ENCODE measurements at places on chromosomes 3 and 15. TPM values are rescaled to one million over a fixed set of nuclear protein-coding genes. Genes with fewer than 3 reads are reported as not detected.

LAMB2 gene
- 1,096 TPM for total RNA-seq

OCA2 gene
- 3.3 TPM for total RNA-seq

HESX1 gene
- total RNA-seq: 1.7 TPM

CLSTN2 gene
- total RNA-seq: 63.7 TPM

GPR149 gene
- not detected for total RNA-seq

- H3K27me3 ChIP-seq: no peaks in the 10 kb centered on the region
- no peaks in the 10 kb centered on the region for H3K36me3 ChIP-seq
- H3K4me3 ChIP-seq: peak overlapping the region; percentile 78
- no peak for DNase-seq
- H3K27ac ChIP-seq: peak overlapping the region; percentile 80
- H3K4me1 ChIP-seq: peaks cover 26% of the 10 kb centered on the region
These were observed 1.3 kb downstream of the DENND4A start for GRCh38 chr15:65790694-65791334.

DNA sequence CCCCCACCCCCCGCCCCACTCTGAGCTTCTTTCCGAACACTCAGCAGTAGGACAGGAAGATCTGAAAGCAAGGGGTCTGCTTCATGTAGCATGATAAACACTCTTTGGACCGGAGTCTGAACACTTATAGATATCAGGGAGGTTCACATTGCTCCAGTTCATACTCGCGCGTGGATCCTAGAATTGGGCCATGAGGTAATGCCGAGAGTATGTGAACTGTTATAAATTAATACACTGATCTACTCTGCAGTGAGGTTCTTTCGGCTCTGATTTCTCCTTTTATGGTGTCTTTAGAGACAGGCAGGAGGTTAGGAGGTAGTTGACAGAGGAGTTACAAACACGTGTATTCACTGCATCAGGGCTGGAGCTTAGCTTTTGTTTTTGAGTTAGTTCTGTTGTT, 223.0 kb downstream of the THSD4 start:
- peaks cover 15% of the 10 kb centered on the region for H3K4me1 ChIP-seq
- DNase-seq: no peak
- no peaks in the 10 kb centered on the region for H3K27me3 ChIP-seq

DNA sequence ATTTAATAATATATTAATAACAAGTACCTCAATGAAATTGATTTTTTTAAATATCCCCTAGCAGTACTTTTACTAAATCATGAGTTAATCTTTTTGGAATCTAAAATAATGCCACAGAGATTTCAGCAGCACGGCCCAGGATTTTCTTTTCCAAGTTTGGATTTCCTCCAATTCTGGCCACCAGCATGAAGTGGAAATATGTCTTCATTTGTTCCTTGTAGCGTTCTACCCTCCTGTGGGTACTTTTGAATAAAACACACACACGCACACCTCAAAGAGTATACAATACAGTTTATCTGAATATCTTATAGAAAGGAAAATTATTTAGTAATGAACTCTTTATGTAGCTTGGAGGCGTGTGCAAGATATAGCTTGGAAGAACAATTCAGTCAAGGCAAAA, 125.1 kb upstream of the STT3B start:
- no peak overlapping the region for H3K27ac ChIP-seq
- peaks cover 42% of the 10 kb centered on the region for H3K4me1 ChIP-seq
- no peaks in the 10 kb centered on the region for H3K36me3 ChIP-seq
- H3K27me3 ChIP-seq: no peaks in the 10 kb centered on the region
- H3K4me3 ChIP-seq: no peak overlapping the region

- H3K27ac ChIP-seq: peak overlapping the region; percentile 92
- DNase-seq: no peak
- H3K4me1 ChIP-seq: peaks cover 30% of the 10 kb centered on the region
These were observed 360.8 kb upstream of the PROK2 start for GRCh38 chr3:72145506-72146380.

DNA sequence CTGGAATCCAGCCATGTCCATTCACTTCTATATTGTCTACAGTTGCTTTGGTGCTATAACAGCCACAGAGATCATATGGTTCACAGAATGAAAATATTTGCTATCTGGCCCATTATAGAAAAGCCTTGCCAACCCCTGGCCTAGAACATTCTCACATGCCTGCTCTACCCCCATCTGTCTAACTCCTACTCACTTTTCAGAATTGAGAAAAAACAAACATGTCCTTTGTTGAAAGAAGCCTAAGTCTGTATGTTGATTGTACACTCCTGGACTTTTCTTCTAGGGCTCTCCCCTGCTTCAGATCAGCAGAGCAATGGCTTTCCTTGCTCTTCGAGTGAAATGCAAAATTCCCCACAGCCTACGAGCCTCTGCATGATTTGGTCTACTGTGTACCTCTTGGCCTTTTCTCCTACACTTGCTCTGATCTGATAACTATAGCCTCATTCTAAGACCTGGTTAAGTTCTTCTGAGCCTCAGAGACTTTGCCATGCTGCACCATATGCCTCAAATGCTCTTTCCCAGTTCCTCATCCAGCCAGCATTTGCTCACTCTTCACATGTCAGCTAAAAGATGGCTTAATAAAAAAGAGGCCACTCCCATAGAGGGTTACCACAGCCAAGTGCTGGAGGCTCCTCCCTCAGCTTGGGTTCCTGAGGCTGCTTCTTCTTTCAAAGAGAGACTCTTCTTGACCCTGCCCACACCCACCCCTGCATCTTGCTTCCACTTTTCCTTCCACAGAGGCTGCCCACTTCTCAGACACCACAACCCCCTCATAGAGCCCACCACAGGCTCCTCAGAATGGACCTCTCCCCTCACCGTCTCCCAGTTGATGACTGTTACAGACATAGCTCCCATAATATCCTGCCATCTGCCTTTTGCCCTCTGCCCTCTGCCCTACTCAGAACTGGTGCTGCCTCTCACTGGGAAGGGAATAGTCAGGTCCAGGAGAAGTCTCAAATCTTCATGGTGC, 22.9 kb upstream of the DCLK3 start:
- no peak overlapping the region for H3K27ac ChIP-seq
- H3K4me1 ChIP-seq: peaks cover 14% of the 10 kb centered on the region
- no peak for DNase-seq

DNA sequence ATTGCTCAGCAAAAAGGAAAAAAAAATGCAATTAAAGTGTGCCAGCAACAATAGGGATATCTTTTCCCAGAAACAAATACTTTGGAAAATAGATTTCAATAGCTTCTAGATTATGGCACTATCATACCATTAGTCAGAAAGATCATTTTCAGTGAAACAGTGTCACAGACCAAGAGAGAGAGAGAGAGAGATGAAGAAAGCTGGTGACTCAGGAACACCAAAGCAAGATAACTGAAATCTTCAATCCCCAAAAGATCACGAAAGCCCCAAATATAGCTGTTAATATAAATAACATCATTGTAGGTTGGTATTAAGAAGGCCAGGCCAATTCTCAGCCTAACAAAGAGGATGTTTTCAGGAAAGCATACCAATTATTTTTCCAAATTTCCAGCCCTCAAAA, 57.4 kb downstream of the ZIC4 start:
- H3K36me3 ChIP-seq: no peaks in the 10 kb centered on the region
- H3K4me3 ChIP-seq: no peak overlapping the region
- DNase-seq: no peak
- H3K4me1 ChIP-seq: no peaks in the 10 kb centered on the region

DNA sequence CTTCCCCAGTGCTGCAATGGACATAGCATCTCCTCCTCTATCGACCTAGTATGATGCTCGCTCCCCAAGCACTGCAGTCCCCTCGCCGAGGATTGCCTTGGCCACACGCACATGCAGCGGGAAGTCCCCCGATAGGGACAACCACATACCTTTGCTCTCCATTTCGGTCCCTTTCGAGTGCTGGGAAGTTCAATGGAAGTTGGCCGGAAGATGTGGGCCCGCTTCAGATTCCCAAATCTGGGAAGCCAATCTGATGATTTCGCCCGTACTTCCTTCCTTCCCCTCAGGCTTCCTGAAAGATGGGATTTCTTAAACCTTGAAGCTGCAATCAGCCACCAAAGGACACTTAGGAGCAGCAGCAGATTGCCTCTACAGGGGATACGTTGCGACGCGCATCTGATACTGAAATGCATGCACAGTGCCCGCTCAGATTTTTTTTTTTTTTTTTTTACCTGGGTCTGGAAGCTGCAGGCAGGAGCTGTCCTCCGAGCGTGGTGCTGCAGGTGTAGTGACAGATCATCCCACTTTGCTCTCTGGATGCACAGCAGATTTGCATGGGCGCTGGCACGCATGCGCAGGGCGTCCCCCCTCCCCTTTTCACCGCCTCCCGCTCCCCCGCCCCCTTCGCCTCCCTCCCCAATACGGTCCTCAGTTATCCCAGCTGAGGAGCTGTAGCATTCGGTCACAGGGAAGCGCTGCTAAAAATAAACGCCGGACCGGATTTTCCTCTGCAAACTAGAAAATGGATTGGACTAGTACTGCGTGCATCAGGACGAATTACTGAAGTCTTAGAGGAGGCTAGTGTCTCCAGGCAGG, at the start of gene FGF12:
Gene FGF12 (minus strand): TSS at position 510 of the 816 bp plus-strand sequence.
- peak within 1 kb of the TSS; percentile 60 for H3K4me3 ChIP-seq
- peaks cover 15% of the 10 kb centered on the region for H3K4me1 ChIP-seq
- H3K27ac ChIP-seq: no peak within 1 kb of the TSS
- H3K36me3 ChIP-seq: no peaks in the 10 kb centered on the region
- peak; percentile 75 for DNase-seq
